Fibroblast of skin of abdomen (primary cell): ENCODE measurements at places on chromosomes 1 and 21.
A peak's percentile ranks its signal among the peaks of the same experiment; 100 is the strongest.

DNA sequence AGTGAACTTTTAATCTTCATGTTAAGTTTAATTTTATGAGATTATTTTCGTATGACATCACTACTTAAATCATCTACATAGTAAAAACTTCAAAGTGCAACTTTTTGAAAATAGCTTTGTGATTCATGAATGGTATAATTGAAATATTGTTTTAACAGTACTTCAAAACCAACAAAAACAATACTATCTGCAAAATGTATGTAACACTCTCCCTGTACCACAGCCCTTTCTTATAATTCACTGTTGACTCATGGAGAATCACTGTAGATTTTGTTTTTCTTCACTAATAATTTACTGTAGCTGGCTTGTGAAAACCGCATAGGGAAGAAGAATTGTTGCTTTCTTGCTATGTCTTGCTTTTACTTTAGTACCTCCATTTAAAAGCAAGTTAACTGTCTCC, 301.4 kb upstream of the ADAMTS5 start:
- peak; percentile 80 for DNase-seq

DNA sequence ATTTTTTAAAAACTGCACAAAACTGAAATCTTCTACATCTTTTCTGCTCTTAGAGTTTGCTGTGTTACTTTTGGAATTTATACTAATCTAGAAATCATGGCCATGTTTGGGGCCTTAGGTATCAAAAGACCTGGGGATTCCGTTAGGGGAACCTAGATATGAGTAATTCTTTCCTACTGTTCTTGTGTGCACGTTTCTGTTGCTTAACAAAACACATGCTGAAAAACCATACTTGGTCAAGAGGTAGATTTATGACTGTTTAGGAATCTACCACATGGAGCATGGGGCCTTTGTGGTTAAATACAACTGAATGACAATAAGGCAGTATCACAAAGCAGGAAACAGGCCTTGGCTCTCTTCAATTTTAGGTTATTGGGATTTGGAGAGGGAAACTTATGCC, 291.9 kb upstream of the USP25 start:
- peak; percentile 88 for DNase-seq

DNA sequence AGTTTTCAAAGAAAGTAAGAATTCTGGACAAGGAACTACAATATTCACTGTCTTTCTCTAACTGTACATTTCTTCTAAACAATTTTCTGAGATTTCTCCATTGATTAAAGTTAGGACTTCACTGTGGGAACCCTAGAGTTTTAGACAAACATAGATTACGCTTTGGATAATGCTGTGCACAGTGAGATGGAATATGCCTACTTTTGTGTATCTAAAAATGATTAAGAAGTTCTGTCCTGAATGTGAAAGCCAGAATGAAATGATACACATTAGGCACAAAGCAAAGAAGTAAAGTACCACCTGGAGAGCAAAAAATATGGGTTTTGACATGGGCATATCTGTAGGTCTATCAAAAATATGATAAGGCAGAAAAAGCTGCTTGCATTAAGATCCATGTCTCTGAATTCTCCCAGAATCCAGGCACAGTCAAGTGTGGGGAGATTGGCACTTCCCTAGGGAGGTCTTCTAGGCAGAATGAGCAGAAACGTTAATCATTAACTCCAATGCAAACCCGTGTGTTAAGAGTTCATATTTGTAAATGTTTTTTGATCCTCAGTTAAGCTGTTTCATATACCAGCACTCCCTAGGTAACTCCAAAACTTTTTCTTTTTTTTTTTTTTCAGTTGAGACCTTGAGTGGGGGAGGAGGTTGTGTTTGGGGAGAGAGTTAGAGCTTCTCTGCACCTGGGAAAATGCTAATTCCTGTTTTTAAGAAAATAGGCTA, 467.1 kb downstream of the LMO4 start:
- DNase-seq, result no peak

DNA sequence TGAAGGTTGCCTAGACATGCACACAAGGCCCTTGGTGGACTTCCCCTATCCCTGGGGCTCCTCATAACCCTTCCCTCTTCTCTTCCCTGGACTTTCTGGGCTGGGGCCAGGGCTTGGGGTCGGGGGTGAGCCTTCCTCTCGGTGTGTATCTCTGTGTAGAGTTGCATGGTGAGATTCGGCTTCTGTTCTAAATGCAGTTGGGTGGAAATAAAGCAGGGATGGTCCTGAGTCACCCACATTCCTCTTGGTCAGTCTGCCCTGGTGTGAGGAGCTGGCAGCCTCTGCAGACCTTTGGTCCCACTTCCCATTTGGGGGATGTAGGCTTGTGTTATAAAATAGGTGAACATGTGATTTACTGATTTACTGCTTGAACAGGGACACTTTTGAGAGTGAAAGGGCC, 38.0 kb downstream of the ADARB1 start:
- no peak for DNase-seq

DNA sequence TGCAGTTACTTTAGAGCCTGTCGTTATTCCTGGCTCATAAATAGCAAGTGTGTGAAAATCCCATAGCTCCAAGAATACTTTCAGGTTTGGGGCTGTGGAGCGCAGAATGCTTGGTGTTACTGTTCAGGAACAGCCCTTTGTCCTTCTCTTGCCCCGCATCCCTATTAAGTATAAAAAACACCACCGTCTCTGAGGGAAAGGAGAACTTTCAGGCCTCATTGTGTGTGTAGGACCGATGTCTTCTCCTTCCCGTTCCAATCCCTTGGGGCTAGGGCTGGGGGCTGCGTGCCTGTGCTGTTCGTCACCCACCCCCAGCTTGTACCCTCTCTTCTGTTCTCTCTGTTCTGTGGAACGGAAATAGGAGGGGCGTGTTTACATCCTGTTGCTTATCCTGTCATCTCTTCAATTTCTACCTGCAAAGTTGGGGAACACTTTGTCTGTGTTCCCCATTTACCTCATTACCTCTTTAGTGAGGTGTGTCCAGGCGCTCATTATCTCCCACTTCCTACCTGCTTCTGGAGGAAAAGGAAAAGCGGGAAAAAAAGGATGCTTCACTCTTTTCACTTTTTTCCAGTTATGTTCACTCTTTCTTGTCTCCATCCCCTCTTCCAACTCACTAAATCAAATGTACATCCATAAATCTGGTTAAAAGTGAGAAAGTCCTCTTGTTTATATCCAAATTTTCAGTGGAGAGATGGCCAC, 788 bp upstream of the TXNIP start:
- DNase-seq, result no peak

GRCh38 chr1:57713501-57713900, 289.6 kb upstream of the DAB1 start:
- no peak for DNase-seq

DNA sequence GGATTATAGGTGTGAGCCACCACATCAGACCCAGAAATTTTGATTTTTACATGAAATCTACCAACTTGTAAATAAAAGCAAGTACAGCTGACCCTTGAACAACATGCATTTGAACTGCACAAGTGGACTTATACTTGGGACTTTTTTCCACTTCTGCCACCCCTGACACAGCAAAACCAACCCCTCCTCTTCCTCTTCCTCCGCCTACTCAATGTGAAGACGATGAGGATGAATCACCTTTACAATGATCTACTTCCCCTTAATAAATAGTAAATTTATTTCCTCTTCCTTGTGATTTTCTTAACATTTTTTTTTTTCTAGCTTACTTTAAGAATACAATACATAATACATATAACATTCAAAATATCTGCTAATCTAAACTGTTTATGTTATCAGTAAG, 17.5 kb upstream of the YRDC start:
- DNase-seq, result no peak

DNA sequence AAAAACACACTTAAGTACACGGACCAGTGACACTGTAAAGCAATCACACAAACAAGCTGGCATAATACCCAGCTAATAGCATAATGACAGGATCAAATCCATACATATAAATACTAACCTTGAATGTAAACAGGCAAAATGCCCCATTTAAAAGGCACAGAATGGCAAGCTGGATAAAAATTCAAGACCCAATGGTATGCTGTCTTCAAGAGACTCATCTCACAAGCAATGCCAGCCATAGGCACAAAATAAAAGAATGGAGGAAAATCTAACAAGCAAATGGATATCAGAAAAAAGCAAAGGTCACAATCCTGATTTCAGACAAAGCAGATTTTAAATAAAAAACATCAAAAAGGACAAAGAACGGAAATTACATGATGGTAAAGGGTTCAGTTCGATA, 79.1 kb upstream of the PTGFR start:
- DNase-seq, result no peak

- DNase-seq, result no peak
Observed at GRCh38 chr1:234040446-234041317, 136.2 kb downstream of the SLC35F3 start.
